A549 treated with RU486 at 1 μM for 4 hours (cell line): ENCODE measurements at places on chromosomes 4 and X. TPM values are rescaled to one million over a fixed set of nuclear protein-coding genes. Genes with fewer than 3 reads are reported as not detected.

TACR3 gene
- total RNA-seq: not detected in 5 replicates

KDM5C gene
- total RNA-seq: 43.3 to 56.4 TPM (median 52.7 TPM) in 5 replicates

CXorf49 gene
- not detected in 5 replicates for total RNA-seq

PDZD11 gene
- 86.7 to 102 TPM (median 88.6 TPM) in 5 replicates for total RNA-seq

CITED1 gene
- total RNA-seq: 0.88 to 1.5 TPM (median 1.2 TPM) in 5 replicates

EDA gene
- total RNA-seq: 0.35 to 0.88 TPM (median 0.55 TPM) in 5 replicates
